ENCODE measurements at places on chromosomes 2 and 18. TPM values are rescaled to one million over a fixed set of nuclear protein-coding genes. Genes with fewer than 3 reads are reported as not detected.

DNA sequence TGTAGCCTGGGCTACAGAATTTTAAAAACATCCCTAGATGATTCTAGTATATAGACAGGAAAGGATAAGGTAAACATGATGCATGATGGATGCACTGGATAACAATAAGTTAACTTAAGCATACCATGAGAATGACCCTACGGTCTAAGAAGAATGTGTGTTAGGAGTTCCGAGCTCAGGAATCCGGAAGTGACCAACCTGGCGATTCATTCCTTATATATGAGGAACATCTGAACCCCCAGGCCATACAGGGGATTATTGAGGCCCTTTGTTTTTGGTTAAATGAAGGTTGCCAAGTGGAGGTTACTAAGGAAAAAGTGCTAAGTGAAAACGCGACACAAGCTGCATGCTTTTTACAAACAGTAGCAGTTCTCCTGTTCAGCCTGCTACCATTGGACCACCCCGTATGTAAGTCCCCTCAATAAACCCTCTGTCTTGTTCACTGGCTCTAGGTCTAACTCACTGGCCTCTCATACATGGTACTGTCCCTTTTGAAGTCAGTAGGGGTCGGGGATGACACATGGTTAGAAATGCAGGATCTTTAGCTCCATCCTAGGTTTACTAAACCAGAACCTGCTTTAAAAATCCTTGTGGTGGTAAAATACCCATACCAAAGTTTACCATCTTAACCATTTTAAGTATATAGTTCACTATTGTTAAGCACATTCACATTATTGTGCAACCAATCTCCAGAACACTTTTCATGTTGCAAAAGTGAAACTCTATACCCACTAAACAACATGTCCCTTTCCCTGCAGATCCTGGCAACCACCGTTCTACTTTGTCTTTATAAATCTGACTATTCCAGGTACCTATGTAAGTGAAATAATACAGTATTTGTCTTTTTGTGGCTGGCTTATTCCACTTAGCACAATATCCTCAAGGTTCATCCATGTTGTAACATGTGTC is 111.0 kb upstream of the MAP4K3 start:
- H3K4me1 ChIP-seq, result peaks cover 13% of the 10 kb centered on the region
- no peak overlapping the region for H3K4me3 ChIP-seq
- H3K36me3 ChIP-seq, result no peaks in the 10 kb centered on the region
- H3K27me3 ChIP-seq, result no peaks in the 10 kb centered on the region
- DNase-seq, result no peak
- H3K27ac ChIP-seq, result peak overlapping the region; percentile 60

GRCh38 chr2:14587119-14587518 is 45.4 kb upstream of the LRATD1 start:
- no peak overlapping the region for H3K4me3 ChIP-seq
- no peaks in the 10 kb centered on the region for H3K4me1 ChIP-seq
- no peak for DNase-seq
- no peaks in the 10 kb centered on the region for H3K27me3 ChIP-seq
- no peak overlapping the region for H3K27ac ChIP-seq

The PSMA8 gene
- total RNA-seq, result not detected

- DNase-seq, result no peak
- H3K36me3 ChIP-seq, result no peaks in the 10 kb centered on the region
Measured at GRCh38 chr2:16117021-16117700, 176.8 kb downstream of the MYCN start.

DNA sequence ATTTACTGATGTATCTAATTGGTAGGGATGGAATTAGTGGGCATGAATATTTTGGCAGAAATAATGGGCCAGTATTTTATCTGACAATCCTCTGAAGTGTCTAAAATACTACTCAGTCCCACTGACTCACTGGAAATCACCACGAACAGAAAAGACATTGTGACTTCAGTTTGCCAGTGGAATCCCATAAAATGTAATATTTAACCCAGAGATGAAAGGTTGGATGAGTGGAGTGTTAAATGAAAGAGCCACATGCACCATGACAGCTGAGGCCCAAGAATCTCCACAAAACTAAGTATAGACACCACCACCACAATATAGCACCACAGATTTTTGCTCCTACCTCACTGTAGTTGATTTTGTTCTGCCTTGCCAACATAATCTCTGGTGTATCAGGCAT is 103.9 kb downstream of the NEB start:
- no peaks in the 10 kb centered on the region for H3K36me3 ChIP-seq
- no peak overlapping the region for H3K4me3 ChIP-seq

GRCh38 chr2:237296756-237297155 is 117.2 kb downstream of the COL6A3 start:
- no peak for DNase-seq
- no peaks in the 10 kb centered on the region for H3K4me1 ChIP-seq
- no peaks in the 10 kb centered on the region for H3K36me3 ChIP-seq
- H3K27me3 ChIP-seq, result no peaks in the 10 kb centered on the region
- no peak overlapping the region for H3K4me3 ChIP-seq

The UCN gene
- total RNA-seq, result 11.2 TPM
